Naive thymus-derived CD8-positive, alpha-beta T cell (primary cell): ENCODE measurements at places on chromosomes 6 and 20.
A peak's percentile ranks its signal among the peaks of the same experiment; 100 is the strongest.

DNA sequence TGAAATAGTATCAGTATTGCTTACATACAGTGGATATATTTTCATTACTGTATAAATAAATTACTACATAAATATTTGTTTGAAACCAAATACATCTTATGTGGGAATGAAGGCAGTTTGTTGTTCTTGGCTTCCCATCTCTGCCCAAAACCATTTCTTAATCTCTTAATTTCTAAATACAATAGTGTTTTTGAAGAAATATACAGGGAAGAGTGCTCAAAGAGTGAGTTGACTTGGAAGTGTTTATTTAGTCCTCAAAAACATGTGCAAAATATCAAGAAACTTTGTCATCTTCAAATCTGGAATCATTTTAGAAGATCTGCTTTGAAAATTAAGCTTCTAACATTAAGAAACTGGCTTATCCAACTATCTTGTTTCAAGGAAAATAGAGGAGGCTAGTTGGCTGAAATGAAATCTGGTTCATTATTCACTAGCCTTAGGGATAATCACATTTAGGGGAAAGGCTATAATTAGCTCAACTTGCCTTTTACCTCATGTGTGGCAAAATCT is 259.8 kb upstream of the FLRT3 start:
- no peak for DNase-seq

GRCh38 chr6:74015427-74015826 is 319.4 kb downstream of the CD109 start:
- no peak for DNase-seq

GRCh38 chr6:126923807-126924206 is 194.7 kb upstream of the RSPO3 start:
- no peak for DNase-seq

GRCh38 chr6:12886961-12887775 is 170.6 kb downstream of the PHACTR1 start:
- no peak for DNase-seq

- DNase-seq, result no peak
These were observed 38.5 kb downstream of the PLCG1 start for GRCh38 chr20:41175727-41176330.

DNA sequence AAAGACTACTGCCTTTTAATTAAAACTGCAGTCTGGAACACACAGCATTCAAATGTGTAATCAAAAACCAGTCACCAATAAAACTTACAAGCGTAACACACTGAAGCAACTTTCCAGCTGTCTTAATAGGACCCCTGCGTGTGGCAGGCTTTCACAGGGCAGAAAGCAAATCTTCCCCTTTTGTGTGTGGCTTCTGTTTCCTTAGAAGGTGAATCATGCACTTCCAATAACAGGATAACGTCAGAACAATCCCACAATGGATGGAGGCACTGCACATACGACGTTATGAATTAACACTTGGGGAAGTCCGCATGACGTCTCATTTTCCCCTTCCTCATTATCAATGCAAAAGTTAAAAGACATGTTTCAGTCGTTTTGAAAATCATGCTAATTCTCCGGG is 44.8 kb downstream of the INSM1 start:
- DNase-seq, result no peak

GRCh38 chr20:41422953-41423352 is 56.3 kb upstream of the EMILIN3 start:
- DNase-seq, result no peak

- DNase-seq, result peak; percentile 62
These were observed 5.3 kb upstream of the PRR18 start for GRCh38 chr6:166313255-166314070.

GRCh38 chr20:650954-651353 is 2.0 kb downstream of the SRXN1 start:
- no peak for DNase-seq

DNA sequence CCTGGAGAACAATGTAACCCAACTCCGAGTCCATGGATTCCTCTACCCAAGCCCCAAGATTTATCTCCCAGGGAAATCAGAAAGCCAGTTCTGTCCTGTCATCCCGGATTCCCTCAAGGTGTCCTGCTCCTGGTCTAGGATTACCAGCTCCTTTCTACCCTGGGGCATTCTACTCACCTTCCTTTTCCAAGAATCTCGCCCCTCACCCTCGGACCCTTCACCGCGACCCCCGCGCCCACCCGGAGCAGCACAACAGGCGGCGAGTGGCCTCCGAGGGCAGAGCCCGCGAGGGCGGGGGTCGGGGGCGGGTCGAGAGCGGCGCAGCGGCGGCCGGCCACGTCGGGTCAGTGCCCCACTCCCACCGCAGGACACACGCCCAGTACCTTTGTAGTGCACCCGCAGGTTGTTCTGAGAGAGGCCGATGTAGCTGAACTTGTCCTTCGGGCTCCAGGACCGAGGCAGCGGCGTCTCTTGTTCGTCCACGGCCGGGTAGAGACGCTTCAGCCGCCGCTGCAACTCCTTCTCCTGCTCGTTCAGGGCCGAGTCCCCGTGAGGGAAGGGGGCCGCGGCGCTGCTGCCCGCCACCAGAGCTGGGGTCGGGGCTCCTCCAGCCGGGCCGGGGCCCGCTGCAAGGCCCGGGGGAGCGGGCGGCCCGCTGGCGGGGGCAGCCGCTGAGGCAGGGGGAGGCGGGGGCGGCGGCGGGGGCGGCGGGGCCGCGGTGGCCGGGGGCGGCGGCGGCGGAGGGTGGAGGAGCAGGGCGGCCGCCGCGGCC is 897 bp downstream of the RANBP9 start:
- peak; percentile 69 for DNase-seq

GRCh38 chr6:17066610-17067009 is 35.2 kb upstream of the STMND1 start:
- DNase-seq, result no peak

- no peak for DNase-seq
These were observed 4.2 kb upstream of the TFAP2A start for GRCh38 chr6:10418862-10419748.

DNA sequence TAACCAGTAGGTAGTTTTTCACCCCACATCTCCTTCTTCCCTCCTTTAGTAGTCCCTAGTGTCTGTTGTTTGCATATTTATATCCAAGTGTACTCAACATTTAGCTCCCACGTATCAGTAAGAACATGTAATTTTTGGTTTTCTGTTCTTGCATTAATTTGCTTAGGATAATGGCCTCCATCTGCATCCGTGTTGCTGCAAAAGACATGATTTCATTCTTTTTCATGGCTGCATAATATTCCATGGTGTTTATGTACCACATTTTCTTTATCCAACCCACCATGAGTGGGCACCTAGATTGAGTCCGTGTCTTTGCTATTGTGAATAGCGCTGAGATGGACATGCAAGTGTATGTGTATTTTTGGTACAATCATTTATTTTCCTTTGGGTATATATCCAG is 306.8 kb downstream of the NKAIN2 start:
- DNase-seq, result no peak

DNA sequence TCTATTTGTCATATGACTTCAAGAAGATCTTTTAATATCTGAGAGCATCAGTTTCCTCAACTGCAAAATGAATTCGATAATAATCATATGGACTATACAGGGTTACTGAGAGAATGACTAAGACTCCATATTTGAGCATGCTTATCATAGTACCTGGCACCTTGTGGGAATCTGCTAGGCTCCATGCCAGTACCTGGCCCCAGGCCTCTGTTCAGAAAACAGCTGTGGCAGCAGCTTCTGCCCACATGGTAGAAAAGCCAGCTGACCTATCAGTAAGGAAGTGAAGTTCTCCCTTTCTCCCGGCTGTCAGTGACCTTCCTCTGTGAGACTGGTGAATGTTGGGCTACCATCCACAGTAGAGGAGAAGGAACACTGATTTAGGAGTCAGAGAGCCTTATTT is 574.9 kb upstream of the CHD6 start:
- DNase-seq, result no peak

DNA sequence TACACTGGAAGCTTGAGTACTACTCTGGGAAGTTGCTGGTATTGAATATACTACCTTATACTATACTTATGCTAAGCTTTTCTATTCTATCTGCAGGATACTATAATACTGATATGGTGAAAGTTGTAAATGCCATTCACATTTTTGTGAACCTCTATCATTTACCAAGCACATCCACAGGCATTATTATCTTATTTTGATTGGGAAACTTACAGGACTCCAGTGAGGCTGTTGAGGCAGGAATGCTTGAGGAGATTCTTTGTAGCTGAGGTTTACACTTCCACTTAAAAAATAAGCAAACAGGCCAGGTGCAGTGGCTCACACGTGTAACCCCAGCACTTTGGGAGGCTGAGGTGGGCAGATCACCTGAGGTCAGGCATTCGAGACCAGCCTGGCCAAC is 442.9 kb downstream of the QKI start:
- DNase-seq, result no peak

DNA sequence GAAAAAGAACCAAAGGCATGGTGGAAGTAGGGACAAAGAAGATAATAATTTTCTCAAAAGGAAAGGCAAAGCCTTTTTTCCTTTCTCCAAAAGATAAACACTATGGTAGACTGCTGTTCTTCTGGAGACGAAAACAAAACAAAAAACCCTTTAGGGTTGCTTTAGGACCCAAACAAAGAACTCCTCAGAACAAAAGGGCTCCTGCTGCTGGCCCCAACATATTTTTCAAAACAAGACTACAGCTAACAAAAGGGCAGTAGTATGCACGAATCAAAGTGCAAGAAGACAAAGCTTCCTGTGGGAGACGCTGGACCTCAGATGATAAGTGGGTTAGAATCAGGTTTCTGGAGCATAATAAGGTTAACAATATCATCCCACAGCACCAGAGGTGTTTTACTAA is 15.8 kb downstream of the NCOA5 start:
- DNase-seq, result no peak

- DNase-seq, result no peak
These were observed 107.8 kb downstream of the MAP3K5 start for GRCh38 chr6:136684466-136684865.

DNA sequence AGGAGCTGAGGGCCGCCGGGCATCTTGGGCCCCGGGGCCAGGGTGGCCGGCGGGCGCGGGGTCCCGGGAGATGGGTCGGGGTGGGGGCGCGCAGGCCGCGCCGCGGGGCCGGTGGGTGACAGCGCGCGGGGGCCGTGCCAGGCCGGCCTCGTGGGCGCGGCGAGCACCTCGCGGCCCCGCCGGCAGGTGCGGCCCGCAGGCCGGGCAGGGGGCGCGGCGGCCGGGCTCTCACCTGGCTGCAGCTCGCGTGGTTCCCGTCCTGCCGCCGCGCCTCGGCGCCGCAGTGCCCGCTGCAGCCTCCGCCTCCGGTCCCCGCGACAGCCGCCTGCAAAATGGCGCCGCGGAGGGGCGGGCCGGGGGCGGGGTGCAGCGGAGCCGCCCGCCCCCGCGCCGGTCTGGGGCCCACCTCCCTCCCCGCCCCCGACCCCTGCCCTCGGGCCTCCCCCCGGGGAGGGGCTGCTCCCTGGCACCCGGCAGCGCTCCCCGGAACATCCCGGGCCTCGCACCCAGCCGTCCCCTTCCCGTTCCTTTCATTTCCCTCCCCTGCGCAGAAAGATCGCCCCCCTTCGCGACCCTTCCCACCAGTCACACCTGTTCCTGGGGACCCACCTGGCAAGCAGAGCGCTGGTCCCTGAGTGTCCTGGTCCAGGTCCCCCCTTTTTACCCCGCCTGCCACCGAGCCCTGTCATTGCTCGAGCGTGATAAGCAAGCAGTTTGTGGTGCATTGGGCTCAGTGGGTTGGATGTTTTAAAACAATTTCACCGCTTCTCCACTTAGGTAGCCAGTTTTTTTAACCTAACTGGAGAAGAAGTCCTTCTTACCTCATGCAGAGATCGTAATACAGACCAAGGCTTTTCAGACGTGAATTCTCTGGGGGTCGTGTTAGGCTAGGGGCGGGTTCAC is at the start of gene SLC23A2:
Gene SLC23A2, minus strand, starts transcription at position 337 of the 903 bp plus-strand sequence. CDS start 68,948 bp downstream, outside the sequence.
- DNase-seq, result peak; percentile 55

DNA sequence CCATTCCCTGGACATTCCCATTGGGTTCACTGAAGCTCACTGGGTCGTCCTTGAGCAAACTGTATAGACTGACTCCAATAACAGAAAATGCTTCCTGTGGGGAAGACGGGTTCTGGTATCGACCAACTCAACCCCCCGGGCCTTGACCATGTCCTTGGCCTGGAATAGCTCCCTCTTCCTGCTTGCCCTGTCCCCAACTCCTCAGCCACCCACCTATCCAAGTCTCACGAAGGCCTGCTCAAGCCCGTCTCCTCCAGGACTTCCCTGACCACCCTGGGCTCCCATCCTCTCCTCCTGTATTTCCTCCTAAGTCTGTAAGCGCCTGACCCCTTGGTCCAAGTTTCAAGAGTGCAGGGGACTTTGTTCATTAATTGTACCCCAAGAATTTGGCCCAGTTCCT is 2.8 kb upstream of the HMGA1 start:
- no peak for DNase-seq

- DNase-seq, result no peak
These were observed 610.3 kb downstream of the RNF144B start for GRCh38 chr6:18997375-18997826.

DNA sequence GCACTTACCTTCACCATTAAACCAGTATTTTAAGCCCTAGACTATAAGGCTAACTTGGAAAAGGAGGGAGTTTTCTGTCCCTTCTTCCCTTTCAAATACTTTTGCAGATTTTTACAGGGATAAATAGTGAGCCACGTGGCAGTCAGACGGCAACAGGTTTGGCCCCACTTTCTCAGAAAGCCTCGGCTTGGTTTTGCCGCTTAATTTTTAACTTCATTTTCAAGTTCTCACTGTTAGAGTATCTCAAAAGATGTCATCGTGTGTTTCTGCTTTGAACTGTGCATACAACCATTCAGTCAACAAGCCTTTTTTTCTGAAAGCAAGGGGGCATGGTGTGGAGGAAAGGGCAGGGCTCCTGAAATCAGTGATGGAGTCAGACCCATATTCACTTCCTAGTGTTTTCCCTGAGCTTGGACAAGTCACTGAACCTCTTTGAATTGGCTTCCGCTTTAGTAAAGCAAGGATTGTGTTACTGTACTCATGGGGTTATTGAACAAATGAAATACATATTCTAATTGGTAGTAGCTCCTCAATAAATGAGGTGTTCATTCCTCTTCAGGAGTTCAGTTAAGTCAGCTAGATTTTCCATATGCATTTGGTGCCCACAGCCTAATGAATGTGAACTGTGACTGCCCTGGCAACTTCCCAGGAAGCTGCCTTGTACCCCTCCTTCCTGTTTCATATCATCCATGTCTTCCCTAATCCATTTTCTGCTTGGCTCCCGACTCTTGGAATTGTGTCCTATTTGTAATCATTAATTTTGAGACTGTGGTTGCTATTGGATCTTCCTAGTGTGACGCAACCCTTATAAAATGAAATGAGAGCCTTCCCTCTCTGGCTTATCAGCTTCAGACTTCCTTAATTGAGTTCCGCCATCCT is at the start of gene SLC17A2:
Gene SLC17A2, minus strand, starts transcription at position 160 of the 879 bp plus-strand sequence. CDS start 4,895 bp downstream, outside the sequence.
- DNase-seq, result no peak
